ENCODE measurements at places on chromosomes 2 and 18.

GRCh38 chr2:164485541-164485940, 135.7 kb downstream of the GRB14 start:
- peak; percentile 44 for DNase-seq

- peak; percentile 91 for DNase-seq
Measured at GRCh38 chr2:22281033-22281432, 1103.9 kb upstream of the KLHL29 start.

DNA sequence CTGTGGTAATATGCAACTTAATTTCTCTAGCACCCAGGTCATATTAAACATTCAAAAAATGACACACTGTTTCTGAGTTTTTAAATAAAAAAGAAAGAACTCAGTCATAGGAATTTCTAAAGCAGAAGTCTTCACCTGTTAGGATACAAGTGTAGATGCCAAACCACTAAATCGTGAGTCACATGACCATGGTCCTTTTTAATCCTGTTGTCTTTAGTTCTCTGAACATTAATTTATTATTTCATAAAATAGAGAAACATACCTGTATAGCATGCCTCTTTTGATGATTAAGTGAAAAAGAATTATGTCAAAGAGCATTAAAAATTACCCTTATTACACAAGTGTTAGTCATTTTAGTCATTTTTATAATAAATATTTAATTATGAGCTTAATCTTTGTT, 398.8 kb downstream of the CCDC85A start:
- DNase-seq = no peak

DNA sequence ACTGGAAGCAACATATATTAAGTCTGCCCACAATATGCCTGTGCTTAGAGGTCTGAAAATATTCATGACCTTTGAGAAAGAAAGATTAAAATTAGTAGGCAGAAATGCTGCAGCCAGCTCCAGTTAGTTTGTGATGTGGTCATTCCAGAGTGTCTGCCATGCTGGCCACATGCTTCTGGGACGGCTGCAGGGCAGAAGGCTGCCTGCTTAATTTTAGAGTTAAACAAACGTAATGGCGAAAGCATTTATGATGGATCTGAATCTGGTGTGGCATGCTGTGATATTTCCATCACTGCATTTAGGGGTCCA, 95.4 kb downstream of the FHOD3 start:
- no peak for DNase-seq
